ENCODE measurements at places on chromosomes 16 and 17. TPM values are rescaled to one million over a fixed set of nuclear protein-coding genes. Genes with fewer than 3 reads are reported as not detected.

DNA sequence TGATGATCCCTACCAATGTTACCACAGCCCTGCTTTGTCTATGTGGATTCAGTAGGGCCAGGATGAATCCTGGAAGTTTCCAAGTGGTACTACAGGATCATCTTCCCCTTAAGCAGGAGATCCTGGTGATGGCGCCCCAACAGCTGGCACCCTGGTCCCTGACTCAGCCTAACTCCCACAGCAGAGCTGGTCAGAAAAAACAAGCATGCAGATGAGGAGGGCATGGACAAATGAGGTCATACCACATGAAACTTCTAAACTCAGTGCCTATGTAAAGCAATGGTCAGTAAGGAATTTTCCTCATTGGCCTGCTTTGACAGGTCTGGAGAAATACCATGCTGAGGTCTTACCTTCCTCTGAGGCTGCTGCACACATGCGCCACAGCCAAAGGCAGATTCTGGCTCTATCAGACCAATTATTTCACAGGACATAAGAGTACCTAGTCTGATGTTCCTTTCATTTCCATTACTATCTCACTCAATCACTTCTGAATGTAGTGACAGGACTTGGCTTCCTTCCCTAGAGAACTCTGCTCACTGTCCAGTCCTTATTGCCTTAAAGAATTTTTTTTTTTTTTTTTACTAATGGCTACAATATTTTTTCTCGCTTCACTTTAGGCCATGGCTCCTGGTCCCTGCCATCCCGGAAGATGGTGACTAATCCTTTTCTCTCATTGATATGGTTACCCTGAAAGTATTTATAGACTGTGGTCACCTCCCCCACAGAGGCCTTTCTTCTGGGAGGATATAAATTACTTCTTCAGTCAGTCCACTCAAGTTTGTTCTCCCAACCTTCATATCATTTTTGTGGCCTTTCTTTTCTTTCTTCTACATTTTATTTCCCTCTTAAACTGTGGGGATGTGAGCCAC lies 525.2 kb upstream of the PSMD7 start:
- H3K4me1 ChIP-seq, result no peaks in the 10 kb centered on the region
- H3K36me3 ChIP-seq, result no peaks in the 10 kb centered on the region
- DNase-seq, result no peak
- no peak overlapping the region for H3K27ac ChIP-seq
- H3K4me3 ChIP-seq, result no peak overlapping the region
- H3K27me3 ChIP-seq, result no peaks in the 10 kb centered on the region

DNA sequence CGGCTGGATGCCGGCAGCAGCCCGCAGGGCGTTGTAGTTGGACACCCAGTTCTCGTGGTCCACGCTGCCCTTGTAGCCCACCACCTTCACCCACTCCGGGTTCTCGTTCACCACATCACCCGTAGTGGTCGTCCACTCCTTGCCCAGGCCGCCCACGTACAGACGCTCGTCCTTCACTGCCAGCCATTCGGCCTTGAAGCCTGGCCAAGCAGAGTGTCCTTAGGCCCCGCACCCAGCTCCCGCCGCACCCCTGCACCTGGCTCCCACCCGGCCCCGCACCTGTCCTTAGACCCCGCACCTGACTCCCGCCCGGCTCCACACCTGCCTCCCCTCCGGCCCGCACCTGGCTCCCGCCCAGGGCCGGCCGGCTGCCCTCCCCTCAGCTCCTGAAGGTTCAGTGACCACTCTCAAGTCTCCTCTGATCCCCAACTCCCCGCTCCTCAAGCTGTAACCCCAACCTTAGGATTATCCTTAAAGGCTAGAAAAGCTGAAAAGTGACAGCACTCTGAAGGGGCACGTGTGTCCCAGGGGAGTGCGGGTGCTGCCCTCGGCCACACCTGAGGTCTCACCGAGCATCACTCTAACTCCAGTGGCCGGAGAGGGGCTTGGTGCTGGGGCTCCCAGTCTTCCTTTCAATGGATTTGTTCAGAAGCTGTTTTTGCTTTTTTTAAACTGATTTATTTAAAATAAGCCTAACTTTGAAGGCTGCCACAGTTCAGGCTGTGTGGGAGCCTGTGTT lies 14.4 kb downstream of the CANT1 start:
- H3K36me3 ChIP-seq, result no peaks in the 10 kb centered on the region
- no peaks in the 10 kb centered on the region for H3K4me1 ChIP-seq
- H3K4me3 ChIP-seq, result no peak overlapping the region

KCTD2 gene
- total RNA-seq, result 7.4 TPM

PRR35 gene
- total RNA-seq, result not detected

HIC1 gene
- total RNA-seq, result 5.6 TPM

GRCh38 chr17:3732210-3732621 lies 8.5 kb downstream of the HASPIN start:
- H3K4me3 ChIP-seq, result no peak overlapping the region
- H3K36me3 ChIP-seq, result no peaks in the 10 kb centered on the region
- no peaks in the 10 kb centered on the region for H3K4me1 ChIP-seq
- H3K27ac ChIP-seq, result peak overlapping the region; percentile 21

- no peaks in the 10 kb centered on the region for H3K4me1 ChIP-seq
- H3K36me3 ChIP-seq, result peaks cover 84% of the 10 kb centered on the region
- DNase-seq, result no peak
- H3K27me3 ChIP-seq, result no peaks in the 10 kb centered on the region
These were observed 29.0 kb downstream of the RBBP6 start for GRCh38 chr16:24568392-24568791.

CDRT15L2 gene
- total RNA-seq, result not detected

DNA sequence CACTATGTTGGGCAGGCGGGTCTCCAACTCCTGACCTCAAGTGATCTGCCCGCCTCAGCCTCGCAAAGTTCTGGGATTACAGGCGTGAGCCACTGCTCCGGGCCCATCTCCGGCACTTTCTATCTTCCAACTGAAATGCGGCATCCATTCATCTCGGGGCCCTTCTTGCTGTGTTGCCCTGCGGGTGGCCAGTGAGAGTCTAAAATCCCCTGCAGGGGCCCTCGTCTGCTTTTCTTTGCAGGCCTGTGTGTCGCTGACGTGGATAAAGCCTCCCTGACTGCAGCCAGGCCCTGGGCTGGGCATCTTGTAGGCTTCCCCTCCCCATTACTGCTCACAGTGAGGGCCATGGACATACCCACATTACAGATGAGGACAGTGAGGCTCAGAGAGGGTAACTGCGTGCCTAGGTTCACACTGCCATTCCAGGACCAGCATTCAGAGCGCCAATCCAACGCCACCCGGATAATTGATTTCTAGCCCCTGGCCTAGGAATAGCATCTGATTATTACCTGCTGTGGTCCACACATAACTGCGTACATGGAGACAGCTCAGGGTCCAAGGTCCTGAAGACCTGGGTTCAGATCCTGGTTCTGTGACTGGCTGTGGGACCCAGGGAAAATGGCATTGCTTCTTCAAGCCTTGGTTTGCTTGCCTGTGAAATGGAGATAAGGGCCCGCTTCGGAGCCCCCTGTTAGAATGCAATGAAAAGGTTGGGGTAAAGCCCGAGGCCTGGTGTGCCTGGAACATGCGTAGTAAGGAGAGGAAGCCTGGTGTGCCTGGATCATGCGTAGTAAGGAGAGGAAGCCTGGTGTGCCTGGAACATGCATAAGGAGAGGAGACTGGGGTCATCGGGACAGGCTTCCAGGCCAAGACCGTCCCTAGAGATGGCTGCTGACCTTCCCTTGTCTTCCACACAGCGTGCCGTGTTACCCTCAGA lies 25.0 kb downstream of the CRISPLD2 start:
- no peaks in the 10 kb centered on the region for H3K36me3 ChIP-seq
- H3K4me1 ChIP-seq, result no peaks in the 10 kb centered on the region
- DNase-seq, result no peak
- no peak overlapping the region for H3K27ac ChIP-seq
- H3K27me3 ChIP-seq, result no peaks in the 10 kb centered on the region

NPB gene
- 0.12 TPM for total RNA-seq

WNT9B gene
- total RNA-seq, result not detected

- peaks cover 41% of the 10 kb centered on the region for H3K4me1 ChIP-seq
- peak overlapping the region; percentile 64 for H3K4me3 ChIP-seq
- H3K27me3 ChIP-seq, result no peaks in the 10 kb centered on the region
- H3K27ac ChIP-seq, result no peak overlapping the region
These were observed 863 bp downstream of the ADCY9 start for GRCh38 chr16:4115209-4115948.

MYH2 gene
- total RNA-seq, result 0.81 TPM

CD300LG gene
- total RNA-seq, result not detected

GRCh38 chr17:76672270-76672851 lies 28.8 kb upstream of the ST6GALNAC1 start:
- no peaks in the 10 kb centered on the region for H3K27me3 ChIP-seq
- H3K27ac ChIP-seq, result peak overlapping the region; percentile 82
- no peak for DNase-seq
- H3K4me1 ChIP-seq, result peaks cover 11% of the 10 kb centered on the region
- peak overlapping the region; percentile 38 for H3K4me3 ChIP-seq

- peak overlapping the region; percentile 66 for H3K27ac ChIP-seq
- no peaks in the 10 kb centered on the region for H3K36me3 ChIP-seq
- H3K27me3 ChIP-seq, result no peaks in the 10 kb centered on the region
- DNase-seq, result no peak
These were observed 8.1 kb upstream of the EFCAB13 start for GRCh38 chr17:47315451-47316266.

PLCG2 gene
- 18.5 TPM for total RNA-seq

KIFC3 gene
- total RNA-seq, result 20.3 TPM

ENPP7 gene
- 43.2 TPM for total RNA-seq

EPN3 gene
- not detected for total RNA-seq

ST6GALNAC1 gene
- total RNA-seq, result 1.4 TPM

GRCh38 chr16:1005286-1005685 lies 23.7 kb downstream of the SOX8 start:
- H3K27ac ChIP-seq, result no peak overlapping the region
- DNase-seq, result no peak
- H3K4me3 ChIP-seq, result no peak overlapping the region
- H3K36me3 ChIP-seq, result no peaks in the 10 kb centered on the region
- no peaks in the 10 kb centered on the region for H3K4me1 ChIP-seq

DNA sequence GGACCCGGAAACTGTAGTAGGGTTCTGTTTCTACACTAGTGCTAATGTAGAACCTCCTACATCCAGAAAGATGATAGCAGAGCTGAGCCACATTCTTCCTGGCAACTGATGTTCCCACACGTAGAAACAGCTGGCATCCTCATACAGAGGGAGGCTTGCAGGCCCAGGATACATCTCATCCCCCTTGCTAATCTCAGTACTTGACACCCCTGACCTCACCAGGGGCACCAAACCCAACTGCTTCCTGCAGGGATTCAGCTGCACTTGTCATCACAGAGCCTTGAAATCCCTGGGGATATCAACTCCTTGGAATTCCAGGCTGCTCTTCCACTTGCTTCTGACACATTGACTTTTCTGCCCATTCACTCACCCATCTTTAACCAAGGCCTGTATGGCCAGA lies 75.2 kb upstream of the HSBP1 start:
- no peaks in the 10 kb centered on the region for H3K27me3 ChIP-seq
- H3K4me1 ChIP-seq, result no peaks in the 10 kb centered on the region
- H3K36me3 ChIP-seq, result no peaks in the 10 kb centered on the region

- H3K4me1 ChIP-seq, result no peaks in the 10 kb centered on the region
- no peaks in the 10 kb centered on the region for H3K36me3 ChIP-seq
- peak overlapping the region; percentile 23 for H3K4me3 ChIP-seq
- H3K27me3 ChIP-seq, result no peaks in the 10 kb centered on the region
These were observed 278 bp downstream of the ITGB4 start for GRCh38 chr17:75721463-75722011.

TBC1D3C gene
- not detected for total RNA-seq

CAPN15 gene
- total RNA-seq, result 19.4 TPM

GRCh38 chr17:47687748-47688147 lies 6.2 kb upstream of the TBKBP1 start:
- no peaks in the 10 kb centered on the region for H3K4me1 ChIP-seq
- H3K27ac ChIP-seq, result no peak overlapping the region
- no peaks in the 10 kb centered on the region for H3K27me3 ChIP-seq
- H3K4me3 ChIP-seq, result no peak overlapping the region

DNA sequence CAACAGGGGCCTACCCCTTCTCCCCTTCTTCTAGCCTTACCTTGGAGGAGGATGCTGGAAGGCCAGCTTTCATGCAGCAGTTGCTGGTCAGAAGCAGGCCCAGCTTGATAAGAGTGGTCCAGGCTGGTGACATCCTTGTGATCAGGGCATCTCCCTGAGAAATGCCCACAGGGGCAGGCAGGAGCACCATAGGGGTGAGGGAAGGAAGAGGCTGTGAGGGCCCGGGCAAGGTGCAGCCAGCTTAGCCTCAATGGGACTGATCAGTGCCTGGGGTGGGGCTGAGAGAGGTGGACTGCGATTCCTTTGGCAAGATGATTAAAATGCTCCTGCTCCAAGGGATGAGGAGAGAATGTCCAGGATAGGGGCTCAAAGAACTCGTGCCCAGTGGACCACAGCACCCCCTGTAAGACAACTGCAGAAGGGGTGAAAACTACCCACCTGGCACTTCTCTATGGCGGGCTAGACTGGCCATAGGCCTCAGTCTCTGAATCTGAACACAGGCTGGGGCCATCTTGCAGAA lies 9.5 kb upstream of the GALK1 start:
- no peaks in the 10 kb centered on the region for H3K27me3 ChIP-seq
- peaks cover 19% of the 10 kb centered on the region for H3K36me3 ChIP-seq
- no peak overlapping the region for H3K27ac ChIP-seq
- peaks cover 60% of the 10 kb centered on the region for H3K4me1 ChIP-seq
- no peak overlapping the region for H3K4me3 ChIP-seq
- no peak for DNase-seq

- no peak overlapping the region for H3K4me3 ChIP-seq
- no peaks in the 10 kb centered on the region for H3K27me3 ChIP-seq
- no peak overlapping the region for H3K27ac ChIP-seq
- no peaks in the 10 kb centered on the region for H3K36me3 ChIP-seq
These were observed 162.0 kb downstream of the CHD9 start for GRCh38 chr16:53216798-53217197.

DNA sequence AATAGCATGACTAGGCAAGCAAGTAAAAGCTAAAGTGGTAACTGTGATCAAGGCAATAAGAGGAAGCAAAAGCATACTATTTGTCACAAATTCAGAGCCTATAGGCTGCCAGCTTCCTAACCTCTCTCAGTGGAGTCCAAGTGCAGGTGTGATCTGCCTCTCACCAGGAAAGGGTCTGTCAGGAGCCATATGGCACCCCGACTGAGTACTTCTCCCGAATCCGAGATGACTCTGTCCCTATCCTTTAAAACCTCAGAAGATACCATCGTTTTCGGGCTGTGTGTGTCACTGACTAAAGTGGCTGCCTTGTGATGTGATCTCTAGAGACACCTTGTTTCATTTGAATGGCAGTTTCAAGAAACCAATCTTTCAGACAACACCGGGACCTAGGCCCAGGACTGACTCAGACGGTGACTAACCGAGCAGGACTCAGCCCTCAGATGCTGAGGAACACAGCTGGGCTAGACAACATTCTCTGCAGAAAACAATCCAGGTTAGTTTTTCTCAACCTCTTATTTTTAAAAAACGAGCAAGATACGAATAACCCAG lies 63.6 kb downstream of the SMG6 start:
- no peak for DNase-seq
- no peak overlapping the region for H3K4me3 ChIP-seq
- H3K4me1 ChIP-seq, result peaks cover 3% of the 10 kb centered on the region
- no peaks in the 10 kb centered on the region for H3K27me3 ChIP-seq
- H3K27ac ChIP-seq, result no peak overlapping the region

CLEC3A gene
- not detected for total RNA-seq

- no peaks in the 10 kb centered on the region for H3K4me1 ChIP-seq
- H3K36me3 ChIP-seq, result no peaks in the 10 kb centered on the region
- DNase-seq, result no peak
- no peak overlapping the region for H3K27ac ChIP-seq
- H3K27me3 ChIP-seq, result no peaks in the 10 kb centered on the region
These were observed 14.6 kb downstream of the COL1A1 start for GRCh38 chr17:50186661-50187393.

Measured in right lobe of liver (tissue), 6 donors.